ENCODE measurements at places on chromosomes 2 and 18.
A peak's percentile ranks its signal among the peaks of the same experiment; 100 is the strongest.

- no peak for DNase-seq
Observed at GRCh38 chr2:52074130-52074719, 1042.3 kb upstream of the NRXN1 start.

DNA sequence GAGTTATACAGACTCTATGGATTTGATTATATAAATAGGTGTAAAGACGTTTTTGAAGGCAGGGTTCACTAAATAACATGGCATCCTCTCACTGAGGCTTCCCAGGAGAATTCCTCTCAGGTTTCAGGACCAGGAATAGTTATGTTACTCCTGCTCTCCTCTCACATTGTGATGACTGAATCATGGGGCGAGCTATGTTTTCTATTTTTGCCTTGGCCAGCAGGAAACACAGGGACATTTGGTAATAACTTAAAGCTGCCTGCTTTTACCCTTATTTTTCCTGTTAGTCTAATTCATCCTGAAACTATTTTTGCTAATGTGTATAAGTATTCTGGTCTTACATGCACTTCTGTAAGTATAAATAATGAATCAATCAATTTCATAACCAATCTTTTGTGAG, 115.3 kb upstream of the ITGB6 start:
- no peak for DNase-seq

DNA sequence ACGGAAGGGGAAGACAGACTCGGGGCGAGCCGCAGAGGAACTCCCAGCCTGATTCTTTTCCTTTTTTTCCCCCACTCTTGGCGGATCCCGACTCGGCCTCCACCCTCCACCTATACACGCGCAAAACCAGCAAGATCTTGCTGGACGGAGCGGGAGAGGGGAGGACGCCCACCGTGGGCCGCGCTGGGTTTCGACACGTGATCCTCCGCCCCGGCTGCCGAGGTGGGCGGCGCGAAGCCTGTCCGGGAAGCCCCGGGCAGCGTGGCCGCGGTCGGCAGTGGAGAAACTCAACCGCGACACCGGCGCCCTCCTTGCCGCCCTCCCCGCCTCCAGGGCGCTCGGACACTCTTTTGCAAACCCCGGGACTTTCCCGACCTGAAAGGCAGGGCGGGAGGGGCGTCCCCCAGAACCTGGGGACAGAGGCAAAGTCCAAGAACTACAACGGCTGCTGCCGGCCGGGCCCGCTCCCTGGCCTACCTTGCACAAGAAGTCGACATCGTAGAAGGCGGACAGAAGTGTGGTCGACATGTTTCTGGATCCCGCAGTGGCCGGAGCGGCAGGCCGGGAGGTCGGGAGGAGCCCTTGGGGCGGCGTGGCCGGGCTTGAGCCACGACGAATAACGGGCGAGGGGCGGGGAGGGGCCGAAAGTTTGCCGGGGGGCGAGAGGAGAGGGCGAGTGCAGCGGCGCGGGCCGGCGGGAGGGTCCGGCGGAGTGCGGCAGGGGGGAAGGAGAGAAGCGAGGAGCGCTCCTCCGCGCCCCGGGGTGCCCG, 433 bp downstream of the ZFP36L2 start:
- peak; percentile 36 for DNase-seq

DNA sequence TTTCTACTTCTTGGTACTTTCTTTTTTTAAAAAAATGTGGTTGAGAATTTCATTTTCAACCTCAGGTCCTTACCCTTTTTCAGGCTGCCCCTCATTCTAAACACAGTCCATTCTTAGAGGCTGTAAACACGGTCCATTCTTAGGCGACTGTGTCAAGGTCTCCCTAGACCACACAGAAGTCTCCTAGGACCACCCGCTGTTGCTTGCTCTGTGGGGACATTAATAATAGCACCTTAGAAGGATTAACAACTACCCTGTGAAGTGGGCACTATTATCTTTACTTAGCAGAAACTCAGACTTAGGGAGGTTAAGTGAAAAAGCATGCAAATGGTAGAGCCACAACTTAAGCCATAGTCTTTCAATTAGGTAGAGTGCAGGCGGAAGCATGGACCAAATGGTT, 91.7 kb downstream of the RBMS1 start:
- no peak for DNase-seq

GRCh38 chr2:240424341-240425235, 10.9 kb upstream of the GPC1 start:
- no peak for DNase-seq

GRCh38 chr2:70121627-70122372, 34.5 kb downstream of the PCBP1 start:
- DNase-seq, result no peak

DNA sequence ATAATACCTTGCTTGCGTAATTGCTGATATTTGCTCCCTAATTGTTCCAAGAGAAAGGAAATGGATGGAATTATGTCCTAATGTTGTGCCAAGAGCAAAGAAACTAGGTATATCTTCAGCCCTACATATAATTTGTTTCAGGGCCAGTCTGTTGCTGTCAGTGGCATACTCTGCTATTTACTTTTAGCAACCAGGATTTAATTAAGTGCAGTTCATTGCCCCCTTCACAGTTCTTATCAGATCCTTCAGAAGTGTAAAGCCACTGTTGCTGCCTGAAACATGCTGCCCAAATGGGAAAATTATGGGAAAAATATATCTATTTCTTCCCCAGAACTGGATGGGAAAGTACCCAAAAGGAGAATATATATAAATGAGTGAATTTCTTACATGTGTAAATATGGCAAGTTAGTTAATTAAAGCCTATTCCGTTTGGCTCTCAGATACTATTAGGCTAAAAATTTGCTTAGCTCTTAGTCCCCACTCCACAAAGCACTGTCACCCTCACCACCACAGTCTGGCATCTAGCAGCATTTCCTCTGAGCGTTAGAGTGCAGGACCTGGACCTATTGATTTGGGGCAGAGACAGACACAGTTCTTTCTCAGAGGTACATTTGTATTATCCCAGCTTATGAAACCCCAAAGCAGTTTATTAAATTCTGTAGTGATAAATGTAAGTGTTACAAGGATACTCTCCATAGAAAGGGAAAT, 72.8 kb upstream of the DTNA start:
- no peak for DNase-seq

- DNase-seq, result peak; percentile 67
Observed at GRCh38 chr18:13375302-13376255, 157.0 kb downstream of the LDLRAD4 start.

- no peak for DNase-seq
Observed at GRCh38 chr2:153497938-153498629, 19.5 kb upstream of the RPRM start.

DNA sequence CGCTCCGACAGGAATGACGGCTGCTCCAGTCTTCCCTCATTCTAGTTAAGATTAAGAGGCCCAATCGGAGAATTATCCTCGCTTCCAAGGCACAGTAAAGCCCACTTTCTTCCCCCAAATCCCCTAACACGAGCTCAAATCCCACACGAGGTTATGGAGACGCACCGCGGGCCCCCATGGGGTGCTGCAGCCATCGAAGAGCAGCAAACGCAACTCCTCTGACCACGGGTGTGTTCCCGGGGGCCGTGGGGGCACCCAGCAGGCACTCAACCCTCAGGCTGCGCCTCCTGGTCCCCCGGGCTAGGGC, 446 bp downstream of the COPS9 start:
- no peak for DNase-seq

All from activated CD4-positive, CD25-positive, alpha-beta regulatory T cell treated with anti-CD3 and anti-CD28 coated beads, Interleukin-2, amount 50 U/mL, for 16 hours (primary cell).